ENCODE measurements at places on chromosomes 7 and 10.

DNA sequence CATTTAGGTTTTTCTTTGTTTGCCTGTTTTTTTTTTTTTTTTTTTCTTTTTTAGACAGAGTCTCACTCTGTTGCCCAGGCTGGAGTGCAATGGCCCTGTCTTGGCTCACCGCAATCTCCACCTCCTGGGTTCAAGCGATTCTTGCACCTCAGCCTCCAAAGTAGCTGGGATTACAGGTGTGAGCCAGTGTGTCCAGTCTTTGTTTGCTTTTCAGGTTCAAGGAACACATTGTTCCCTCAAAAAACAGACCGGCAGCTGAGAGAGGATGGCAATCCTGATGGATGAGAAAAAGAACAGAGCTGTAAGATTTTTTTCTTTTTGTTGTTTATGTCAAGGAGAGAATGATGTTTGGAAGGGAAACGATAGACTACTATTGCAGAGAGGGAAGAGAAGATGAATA, 23.3 kb upstream of the RHOBTB1 start:
- DNase-seq = no peak

GRCh38 chr7:117950601-117951260, 77.5 kb upstream of the CTTNBP2 start:
- no peak for DNase-seq

DNA sequence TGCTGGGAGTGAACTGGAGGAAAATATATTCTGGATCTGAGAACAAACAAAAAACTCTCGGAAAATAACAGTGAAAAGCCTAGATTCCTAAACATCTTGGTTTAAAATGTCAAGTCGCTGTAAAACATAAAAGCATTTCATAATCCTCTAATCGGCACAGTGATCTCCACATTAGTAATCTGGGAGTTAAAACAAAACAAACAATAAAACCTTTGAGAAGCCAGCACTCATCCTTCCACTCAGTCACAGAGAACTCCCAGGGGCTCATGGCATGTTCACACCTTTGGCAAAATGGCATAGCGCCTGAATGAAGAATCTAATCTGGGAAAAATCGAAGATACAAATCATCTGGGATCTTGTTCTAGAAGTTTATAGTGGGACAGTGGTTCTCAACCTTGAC, 24.1 kb upstream of the HPS1 start:
- no peak for DNase-seq

DNA sequence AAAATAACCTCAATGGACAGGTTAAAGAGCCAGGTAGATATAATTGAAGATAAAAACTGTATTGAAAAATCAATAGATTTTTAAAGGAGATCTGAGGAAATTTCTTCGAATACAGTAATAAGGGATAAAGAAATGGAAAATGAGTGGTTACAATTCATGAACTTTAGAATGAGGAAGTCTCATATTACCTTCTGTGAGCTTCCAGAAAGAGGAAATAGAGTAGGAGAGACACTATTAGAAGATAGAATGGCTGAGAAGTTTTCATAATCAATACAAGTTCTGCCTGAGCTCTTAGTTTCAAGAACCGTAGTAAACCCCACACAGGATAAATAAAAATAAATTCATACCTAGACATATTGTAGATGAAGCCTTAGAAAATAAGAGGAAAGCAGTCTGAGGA, 11.5 kb downstream of the SDK1 start:
- DNase-seq = no peak

DNA sequence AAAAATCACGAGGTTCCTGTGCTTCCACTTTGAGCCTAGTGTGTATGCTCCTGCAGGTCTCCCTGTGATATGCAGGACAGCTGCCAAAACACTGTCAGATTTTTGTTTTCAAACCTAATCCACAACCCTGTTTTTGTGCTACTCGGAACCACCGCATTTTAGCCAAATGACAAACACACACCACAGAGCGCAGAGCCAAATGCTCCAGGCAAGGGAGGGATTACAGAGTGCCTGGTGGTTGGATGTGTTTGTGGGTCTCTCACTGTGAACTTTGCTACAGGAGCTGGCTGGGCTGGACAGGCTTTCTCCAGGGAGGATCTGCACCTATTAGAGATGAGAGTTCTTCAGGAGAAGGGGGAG, 5.7 kb upstream of the RBM28 start:
- DNase-seq = no peak

DNA sequence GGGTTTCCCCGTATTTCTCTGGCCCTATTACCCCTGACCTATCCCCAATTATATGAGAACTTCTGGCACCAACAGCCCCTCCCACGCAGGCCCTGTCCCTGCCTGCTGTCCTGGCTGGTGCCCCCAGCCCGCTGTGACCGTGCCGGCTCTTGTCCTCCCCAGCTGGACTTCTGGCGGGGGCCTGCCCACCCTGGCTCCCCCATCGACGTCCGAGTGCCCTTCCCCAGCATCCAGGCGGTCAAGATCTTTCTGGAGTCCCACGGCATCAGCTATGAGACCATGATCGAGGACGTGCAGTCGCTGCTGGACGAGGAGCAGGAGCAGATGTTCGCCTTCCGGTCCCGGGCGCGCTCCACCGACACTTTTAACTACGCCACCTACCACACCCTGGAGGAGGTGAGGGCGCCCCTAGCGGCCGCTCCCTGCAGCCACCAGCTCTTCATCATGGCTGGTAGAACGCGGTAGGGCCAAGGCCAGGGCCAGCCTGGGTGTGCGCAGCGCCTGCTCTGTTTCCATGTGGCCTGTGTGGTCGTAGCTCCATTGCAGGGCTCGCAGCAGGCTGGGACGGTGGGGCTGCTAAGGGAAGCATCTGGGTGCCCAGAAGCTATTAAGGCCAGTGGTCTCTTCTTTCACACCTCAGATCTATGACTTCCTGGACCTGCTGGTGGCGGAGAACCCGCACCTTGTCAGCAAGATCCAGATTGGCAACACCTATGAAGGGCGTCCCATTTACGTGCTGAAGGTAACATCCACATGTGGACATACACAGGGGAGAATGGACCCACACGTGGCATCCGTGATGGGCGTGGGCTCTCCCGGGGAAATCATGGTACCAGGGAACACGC, 1.4 kb downstream of the CPA1 start:
- no peak for DNase-seq

DNA sequence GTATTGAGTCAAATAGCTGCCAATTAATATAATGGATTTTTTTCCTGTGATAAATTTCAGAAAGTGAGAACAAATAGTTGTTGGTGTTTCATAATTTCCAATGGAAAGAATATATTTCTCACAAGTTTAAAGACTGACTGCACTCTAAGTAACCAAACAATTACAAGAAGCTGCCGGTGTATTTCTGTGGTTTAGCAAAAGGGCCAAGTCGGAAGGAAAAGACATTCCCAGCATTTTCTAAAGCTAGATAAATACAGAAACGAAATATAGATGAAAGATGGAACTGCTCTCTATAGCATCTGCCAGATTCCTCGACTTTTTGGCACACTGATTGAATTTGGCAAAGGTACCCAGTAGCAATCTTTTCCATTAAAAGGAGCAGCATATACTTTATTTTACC, 92.7 kb upstream of the MKX start:
- no peak for DNase-seq

DNA sequence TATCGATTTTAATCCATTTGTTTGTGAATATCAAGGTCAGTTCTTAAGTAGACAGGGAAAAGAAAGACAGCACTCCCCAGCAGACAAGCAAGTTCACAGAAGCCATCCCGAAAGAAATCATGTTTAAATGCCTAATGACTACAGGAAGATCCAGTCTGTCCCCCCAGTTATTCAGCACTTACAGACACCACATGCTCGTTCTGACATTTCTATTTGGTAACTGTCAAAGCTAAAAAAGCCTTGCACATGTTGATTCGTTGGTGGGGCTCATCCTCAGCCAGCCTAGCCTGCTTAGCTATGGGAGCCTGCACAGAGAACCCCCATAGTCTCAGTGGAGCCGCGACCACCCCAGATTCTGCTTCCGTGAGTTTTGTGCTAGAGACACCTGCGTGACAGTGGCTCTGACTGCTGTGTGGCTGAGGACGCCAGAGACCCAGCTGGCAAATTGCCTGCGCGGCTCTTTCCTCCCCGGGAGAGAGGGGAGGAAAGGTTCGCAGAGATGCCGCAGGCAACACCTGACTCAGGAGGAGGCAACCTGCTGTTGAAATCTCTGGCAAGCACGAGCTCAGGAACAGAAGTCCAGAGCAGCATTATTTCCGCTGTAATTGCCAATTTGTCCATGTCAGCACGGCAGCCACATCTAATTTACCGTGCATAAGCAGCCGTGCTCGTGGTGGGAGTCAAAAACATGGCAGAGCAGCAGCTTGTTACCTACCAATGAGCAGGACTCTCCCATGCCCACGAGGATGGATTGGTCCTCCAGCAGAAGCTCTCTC, 194.2 kb downstream of the GPAM start:
- no peak for DNase-seq

DNA sequence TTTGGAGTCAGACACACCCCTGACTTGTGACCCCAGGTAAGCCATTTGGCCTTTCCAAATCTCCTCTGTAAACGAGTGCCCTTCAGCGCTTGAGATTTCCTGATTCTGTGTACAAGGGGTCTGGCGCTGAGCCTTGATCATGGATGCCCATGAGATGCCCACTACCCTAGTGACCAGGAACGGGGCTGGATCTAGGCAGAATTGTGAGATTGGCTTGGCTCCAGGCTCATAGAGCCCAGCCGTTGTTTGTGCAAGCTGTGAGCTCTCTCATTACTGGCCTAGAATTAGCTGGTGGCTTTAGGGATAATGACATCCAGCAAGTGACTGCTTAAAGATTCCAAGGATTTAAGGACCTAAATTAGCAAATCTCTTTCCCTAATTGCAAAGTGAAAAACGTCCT, 84.9 kb downstream of the CAMK1D start:
- DNase-seq = peak; percentile 9

DNA sequence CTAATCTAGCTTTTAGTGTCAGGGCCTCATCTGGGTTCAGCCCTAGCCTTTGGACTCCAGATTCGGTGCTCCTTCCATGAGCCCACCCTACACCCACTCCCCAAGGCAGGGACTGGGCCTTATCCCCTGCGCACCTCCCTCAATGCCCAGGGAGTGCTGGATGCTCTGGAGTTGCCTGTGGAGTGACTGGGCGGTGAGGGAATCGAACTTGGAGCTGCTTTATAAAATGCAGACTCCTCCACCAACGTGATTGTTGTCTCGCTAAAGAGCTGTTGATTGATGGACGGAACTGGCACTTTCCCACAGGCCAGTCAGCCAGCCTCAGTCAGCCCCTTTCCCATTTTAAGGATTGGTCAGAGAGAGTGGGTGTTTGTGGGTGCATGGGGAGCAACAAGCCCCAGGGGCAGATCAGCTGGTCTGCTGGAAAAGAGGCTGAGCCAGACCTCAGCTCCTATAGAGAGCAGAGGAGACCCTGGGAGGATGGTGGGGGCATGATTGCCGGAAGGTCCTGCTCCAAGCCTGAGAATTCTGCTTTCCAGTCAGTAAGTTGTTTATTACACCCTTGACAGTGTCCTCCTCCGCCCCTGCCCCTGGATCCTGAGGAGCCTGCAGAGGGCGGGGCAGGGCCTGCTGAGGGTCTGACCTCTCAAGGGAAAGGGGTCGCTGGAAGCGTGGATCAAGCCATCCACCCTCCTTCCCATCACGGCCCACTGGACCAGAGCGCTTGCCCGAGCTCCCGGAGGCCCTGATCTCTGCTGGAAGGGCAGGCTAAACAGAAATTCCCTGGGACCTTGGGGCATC, 16.7 kb downstream of the UNC5B start:
- no peak for DNase-seq

- DNase-seq = peak; percentile 2
These were observed 72.8 kb downstream of the CAMK1D start for GRCh38 chr10:12422189-12422588.

DNA sequence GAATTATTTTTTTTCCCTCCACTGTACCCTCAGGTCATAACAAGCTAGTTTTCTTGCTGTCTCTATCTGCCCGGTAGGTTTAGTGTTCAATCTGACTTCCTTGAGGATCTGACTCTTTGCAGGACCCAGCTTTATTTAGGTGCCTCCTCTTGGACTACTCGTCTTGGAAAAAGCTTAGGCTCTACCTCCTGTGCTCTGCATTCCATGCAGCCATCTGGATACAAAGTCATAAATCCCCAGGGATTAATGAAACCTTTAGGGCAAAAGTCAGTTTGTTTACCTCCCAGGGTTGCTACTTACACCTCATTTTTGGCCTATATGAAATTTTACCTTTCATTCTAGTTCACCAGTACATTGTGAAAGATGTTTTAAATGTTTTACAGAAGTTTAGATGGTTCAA, 8.0 kb downstream of the STAG3 start:
- DNase-seq = no peak

DNA sequence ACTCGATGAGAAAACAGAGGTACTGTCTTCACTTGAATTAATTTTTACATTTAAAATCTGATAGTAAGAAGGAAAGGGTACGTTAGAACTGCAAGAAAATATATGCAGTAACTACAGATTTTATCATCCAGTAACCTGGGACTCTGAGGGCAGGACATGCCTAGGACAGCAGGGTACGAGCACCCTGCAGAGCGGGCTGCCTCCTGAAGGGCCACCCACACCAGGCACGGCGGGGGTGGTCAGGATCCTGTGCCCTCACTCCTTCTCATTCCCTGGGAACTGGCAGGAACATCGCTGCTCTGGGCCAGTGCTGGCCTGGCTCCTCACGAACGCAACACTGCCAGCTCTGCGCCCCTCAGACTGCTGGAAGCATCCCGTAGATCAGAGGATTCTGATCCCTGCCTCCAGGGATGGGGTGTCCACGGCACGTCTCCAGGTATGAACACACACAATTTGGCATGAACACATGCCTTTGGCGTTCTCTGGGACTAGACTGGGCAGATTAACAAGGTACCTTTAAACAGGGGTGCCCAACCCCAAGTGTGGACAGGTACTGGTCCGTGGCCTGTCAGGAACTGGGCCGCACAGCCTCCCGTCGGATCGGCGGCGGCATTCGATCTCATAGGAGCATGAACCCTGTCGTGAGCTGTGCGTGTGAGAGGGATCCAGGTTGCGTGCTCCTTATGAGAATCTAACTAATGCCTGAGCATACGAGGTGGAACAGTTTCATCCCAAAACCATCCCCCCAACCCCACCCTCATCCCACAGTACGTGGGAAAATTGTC, 99.3 kb upstream of the FAM20C start:
- DNase-seq = no peak

- DNase-seq = no peak
These were observed 51.7 kb downstream of the XRCC2 start for GRCh38 chr7:152624228-152624627.

GRCh38 chr7:16083931-16084330, 337.4 kb downstream of the CRPPA start:
- DNase-seq = no peak

DNA sequence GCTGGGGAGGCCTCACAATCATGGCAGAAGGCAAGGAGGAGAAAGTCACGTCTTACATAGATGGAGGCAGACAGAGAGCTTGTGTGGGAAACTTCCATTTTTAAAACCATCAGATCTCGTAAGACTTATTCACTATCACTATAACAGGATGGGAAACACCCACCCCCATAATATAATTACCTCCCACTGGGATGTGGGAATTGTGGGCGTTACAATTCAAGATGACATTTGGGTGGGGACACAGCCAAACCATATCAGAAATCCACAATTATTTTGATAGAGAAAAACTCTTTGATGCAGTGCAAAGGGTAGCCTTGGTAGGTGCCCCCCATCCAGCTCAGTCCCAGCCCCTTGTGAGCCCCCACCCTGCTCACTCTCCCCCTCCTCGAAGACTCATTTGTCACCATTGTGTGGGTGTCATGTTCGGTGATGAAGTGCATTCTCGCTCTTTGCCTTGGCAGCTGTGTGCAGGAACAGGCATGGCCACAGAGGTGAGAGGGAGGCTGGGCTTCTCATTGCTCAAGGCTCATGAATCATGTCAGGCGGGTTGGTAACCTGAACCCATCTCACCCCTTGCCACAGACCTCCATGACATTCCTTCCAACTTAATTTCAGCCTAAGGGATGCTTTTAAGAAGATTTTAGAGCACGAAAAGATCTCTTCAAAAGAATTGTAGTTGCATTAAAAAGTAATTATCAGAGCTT, 75.9 kb downstream of the BUB3 start:
- DNase-seq = no peak
